ENCODE measurements at places on chromosomes 6 and 20.

DNA sequence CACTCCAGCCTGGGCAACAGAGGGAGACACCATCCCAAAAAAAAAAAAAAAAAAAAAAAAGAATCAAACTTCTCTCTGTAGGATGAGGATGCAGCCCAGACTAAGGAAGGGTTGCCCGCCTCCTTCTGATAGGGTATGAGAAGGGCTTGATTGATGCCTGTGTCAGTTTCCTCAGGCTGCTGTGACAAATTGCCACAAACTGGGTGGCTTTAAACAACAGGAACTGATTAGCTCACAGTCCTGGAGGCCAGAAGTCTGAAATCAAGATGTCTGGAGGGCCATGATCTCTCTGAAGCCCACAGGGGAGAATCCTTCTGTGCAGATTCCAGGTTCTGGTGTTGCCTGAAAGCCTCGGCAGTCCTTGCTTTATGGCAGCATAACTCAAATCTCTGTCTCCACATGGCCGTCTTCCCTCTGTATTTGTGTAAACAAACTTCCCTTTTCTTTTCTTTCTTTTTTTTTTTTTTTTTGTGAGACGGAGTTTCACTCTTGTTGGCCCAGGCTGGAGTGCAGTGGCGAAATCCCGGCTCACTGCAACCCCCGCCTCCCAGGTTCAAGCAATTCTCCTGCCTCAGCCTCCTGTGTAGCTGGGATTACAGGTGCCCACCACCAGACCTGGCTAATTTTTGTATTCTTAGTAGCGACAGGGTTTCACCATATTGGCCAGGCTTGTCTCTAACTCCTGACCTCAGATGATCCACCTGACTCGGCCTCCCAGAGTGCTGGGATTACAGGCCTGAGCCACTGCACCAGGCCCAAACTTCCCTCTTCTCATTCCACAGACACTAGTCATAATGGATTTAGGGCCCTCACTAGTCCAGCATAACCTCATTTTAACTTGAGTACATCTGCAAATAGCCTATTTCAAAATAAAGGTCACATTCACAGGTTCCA lies 11.2 kb upstream of the CDK19 start:
- no peak for DNase-seq

GRCh38 chr20:47740862-47741184 lies 44.5 kb downstream of the SULF2 start:
- DNase-seq = no peak

- DNase-seq = no peak
Measured at GRCh38 chr6:133408132-133408531, 167.0 kb downstream of the EYA4 start.

DNA sequence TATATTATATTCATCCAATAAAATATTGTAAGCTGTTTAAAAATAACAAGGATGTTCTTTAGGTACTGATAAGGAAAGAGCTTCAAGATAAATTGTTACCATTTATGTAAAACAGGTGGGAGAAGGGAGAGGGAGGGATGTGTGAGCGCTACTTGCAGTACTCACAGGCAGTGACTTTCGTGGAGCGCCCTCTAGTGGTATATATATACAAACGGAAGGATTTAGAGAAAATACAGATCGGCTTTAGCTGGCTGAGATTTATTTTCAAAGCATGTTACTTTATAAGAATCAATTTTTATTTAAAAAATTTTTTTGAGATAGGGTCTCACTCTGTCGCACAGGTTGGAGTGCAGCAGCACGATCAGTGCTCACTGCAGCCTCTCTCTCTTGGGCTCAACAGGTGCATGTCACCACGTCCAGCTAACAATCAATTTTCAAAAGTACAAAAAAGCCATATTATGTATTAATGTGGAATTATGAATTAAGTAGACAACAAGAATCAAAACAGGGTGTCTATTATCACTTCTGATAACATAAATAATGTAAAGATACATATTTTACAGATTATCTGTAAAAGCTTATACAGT lies 3.3 kb upstream of the MOG start:
- no peak for DNase-seq

DNA sequence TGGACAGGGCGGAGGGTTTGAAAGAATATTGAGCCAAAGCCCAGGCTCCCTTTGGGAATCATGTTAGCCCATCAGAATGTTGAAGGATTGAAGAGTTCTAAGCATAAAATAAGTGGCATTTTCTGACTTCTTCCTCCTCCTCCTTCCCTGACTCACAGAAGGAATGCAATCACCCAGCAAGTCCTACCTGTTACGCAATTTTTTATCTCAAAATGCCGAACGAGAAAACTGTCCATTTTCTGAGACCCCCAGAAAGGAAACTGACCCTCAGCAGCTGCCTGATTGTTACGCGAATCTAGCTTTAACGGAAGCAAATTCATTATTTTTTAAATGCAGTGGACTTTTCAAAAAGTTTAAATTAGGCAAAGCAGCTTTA lies 4.7 kb upstream of the DNAJC5 start:
- DNase-seq = no peak

DNA sequence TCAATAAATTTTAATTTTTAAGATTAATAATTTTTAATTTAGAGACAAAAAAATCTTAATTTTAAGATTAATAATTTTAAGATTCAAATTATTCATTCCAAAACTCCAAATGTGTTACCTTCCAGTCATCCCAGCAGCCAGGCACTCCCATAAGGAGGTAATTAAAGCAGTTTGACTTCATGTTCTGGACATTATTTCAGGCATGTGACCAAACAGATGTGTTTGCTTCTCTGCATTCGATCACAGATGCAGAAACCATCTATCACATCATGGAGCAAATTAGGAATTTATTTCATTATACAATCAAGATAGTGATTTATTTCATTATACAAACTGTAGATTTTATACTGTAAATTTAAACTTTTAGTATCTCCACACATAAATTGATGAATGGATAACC lies 150.3 kb downstream of the AKAP7 start:
- no peak for DNase-seq

GRCh38 chr6:106849120-106849519 lies 125.4 kb downstream of the CD24 start:
- no peak for DNase-seq

GRCh38 chr6:115717062-115717461 lies 343.6 kb downstream of the FRK start:
- DNase-seq = no peak

GRCh38 chr6:31402324-31403282 lies 792 bp upstream of the MICA start:
- DNase-seq = peak; percentile 17

DNA sequence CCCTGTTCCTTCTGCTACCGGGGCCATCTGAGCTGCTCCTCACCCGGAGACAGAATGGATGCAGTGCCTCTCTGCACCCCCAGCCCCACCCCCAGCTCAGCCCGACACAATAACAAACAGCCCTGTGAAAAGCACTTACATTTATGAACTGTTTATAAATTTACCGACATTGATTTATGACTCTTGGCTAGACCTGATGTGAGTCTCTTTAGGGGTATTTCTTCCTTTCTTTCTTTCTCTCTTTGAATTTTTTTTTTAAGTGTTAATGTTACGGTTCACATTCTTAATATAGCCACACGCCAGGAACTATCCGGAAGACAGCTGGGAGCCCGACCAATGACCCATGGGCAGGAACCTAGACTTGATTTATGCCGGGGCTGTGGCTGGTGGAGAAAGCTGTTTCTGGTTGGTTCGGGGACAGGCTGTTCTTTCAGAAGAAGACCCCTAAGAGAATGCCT lies 266.3 kb downstream of the CDC5L start:
- DNase-seq = no peak

DNA sequence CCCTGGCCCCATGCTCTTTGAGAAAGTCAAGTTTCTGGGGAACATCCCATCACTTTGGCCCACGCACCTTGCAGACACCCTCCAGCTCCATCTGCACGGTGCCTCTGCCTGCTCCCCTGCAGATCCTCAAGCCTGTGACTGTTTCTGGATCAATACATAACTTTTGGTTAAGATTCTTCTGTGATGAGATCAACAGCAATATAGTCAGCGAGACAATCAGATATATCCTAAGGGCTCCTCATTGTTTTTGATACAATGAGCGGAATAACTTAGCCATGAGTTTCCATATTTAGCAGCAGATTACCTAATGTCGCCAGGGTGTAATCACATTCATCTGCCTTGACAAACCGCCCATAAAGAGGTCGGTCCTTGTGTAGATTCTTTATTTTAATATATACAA lies 109.3 kb upstream of the MTHFD1L start:
- DNase-seq = no peak

- no peak for DNase-seq
Measured at GRCh38 chr6:46819561-46819960, 26.4 kb downstream of the MEP1A start.

DNA sequence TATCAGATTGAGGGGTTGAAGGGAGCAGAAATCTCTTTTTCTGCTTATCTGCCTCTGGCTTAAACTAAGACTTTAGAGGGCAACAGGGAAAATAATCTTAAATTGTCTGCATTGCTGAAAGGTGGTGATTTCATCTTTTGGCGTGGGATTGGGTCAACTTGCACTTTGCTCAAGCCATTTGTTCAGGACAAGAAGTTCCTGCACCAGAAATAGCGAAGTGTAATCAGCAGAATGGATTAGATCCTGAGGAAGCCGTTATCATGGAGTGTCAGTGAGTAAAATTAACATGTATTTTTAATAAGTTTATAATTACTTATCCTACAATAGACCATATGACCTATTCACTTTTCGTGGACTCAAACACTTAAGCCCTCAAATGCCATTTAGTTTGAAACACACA lies 249.3 kb downstream of the CD83 start:
- no peak for DNase-seq

GRCh38 chr6:81003894-81004293 lies 748.6 kb downstream of the TENT5A start:
- no peak for DNase-seq

- peak; percentile 26 for DNase-seq
Measured at GRCh38 chr20:34708621-34709043, 4.5 kb downstream of the TP53INP2 start.

- DNase-seq = no peak
Measured at GRCh38 chr6:7865781-7866180, 44.8 kb downstream of the TXNDC5 start.

- DNase-seq = no peak
Measured at GRCh38 chr6:1606780-1607515, 2.8 kb upstream of the FOXC1 start.

- no peak for DNase-seq
Measured at GRCh38 chr6:36820700-36821580, 18.3 kb downstream of the CPNE5 start.

GRCh38 chr6:122609881-122610689 lies at the start of gene PKIB:
PKIB (plus strand) TSS chr6:122610405; CDS start chr6:122717795, 107,390 bp downstream.
- DNase-seq = peak; percentile 20

DNA sequence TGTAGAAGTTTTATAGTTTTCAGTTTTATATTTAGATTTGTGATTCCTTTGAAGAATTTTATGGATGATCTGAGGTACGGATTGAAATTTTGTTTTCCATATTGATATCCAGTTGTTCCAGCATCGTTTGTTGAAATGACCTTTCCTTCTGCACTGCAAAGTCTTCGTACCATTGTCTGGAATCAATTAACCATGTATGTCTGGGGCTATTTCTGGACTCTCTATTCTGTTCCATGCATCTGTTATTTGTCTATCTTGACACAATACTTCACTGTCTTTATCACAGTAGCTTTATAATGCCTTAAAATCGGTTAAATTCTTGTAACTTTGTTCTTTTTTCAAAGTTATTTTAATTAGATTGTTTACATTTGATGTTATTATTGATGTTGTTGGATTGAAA lies 154.9 kb downstream of the FARS2 start:
- no peak for DNase-seq

DNA sequence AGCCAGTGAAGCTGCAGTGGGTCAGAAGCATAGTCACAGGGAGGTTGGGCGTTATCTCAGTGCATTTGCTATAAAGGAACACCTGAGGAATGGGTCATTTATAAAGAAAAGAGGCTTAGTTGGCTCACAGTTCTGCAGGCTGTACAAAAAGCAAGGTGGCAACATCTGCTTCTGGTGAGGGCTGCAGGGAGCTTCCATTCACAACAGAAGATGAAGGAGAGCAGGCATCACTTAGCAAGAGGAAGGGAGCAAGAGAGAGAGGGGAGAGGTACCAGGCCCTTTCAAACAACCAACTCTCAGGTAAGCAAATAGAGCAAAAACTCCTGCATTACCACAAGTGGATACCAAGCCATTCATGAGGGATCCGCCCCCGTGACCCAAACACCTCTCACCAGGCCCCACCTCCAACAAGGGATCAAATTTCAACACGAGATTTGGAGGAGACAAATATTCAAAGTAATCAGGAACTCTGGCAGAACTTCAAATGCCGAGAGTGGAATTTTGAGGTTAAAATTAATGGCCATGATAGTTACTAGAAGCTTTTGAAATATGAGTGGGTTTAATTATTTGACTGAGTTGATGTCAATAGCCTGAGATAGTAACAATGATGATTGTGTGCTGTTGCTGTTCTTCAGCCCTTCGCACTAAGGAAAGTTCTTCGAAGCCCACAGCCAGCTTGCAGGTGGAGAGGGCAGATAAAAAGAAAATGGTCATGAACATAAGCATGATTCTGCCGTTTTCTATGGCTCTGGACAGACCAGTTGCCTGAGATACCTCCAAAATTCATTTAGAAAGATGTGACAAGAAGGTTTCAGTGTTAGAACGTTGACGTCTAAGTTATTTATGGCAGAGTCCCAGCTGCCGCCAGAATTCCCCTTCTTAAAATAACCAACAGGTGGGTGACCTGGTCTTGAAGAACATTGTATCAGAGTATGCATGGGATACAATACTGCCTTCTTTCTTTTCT lies 55.3 kb upstream of the ADTRP start:
- no peak for DNase-seq

DNA sequence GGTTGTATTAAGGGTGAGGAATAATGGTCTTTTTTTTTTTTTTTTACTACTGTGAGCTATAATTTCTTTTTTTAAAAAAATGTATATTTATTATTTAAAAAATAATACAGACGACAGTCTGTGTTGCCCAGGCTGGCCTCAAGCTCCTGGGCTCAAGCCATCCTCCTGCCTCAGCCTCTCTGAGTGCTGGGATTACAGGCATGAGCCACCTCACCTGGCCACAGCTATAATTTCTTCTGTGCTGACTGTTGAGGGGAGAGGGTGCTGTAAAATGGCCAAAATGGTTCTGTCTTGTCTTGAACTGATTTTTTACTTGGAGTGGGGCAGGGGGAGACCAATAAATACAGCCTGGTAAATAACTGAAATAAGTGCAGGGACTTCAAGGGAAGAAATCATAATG lies 3.6 kb downstream of the SRSF3 start:
- no peak for DNase-seq

GRCh38 chr20:39993742-39994141 lies 695.3 kb downstream of the MAFB start:
- no peak for DNase-seq

- no peak for DNase-seq
Measured at GRCh38 chr6:138025528-138025978, 81.7 kb downstream of the PERP start.

Data from stimulated activated CD8-positive, alpha-beta memory T cell treated with anti-CD3 and anti-CD28 coated beads, Interleukin-7, amount 100 ng/mL, for 48 hours (primary cell).